ENCODE measurements at places on chromosomes 3 and 15.

DNA sequence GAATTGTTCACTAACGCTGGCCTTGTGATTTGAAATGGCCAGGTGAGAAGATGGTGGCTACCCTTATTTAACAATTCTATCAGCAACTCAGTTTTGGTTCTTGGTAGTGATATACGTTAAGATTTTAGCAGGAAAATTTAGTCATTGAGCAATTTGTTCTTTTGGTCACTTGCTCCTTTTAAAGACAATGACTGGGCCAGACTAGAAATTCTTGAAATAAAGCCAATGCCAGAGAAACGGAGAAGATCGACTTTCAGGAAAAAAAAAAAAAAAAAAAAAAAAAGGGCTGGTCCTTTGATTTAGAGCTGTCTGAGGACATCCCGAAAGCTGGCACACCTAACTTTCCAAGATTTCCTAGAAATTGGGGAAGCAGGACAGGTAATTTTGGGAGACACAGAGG lies 178.5 kb downstream of the FNDC3B start:
- no peak for DNase-seq

GRCh38 chr3:76402926-76403325 lies 617.6 kb upstream of the ZNF717 start:
- DNase-seq, result no peak

- DNase-seq, result no peak
Observed at GRCh38 chr3:195302431-195302830, 31.5 kb upstream of the XXYLT1 start.

GRCh38 chr15:89186803-89187202 lies 34.6 kb downstream of the RLBP1 start:
- DNase-seq, result no peak

- DNase-seq, result no peak
Observed at GRCh38 chr3:141728355-141728892, 9.7 kb upstream of the RNF7 start.

GRCh38 chr3:143329567-143330211 lies 210.1 kb downstream of the CHST2 start:
- DNase-seq, result no peak

- DNase-seq, result peak; percentile 62
Observed at GRCh38 chr3:119627461-119627860, 29.8 kb downstream of the PLA1A start.

GRCh38 chr3:88003115-88003755 lies 55.6 kb downstream of the CGGBP1 start:
- no peak for DNase-seq

DNA sequence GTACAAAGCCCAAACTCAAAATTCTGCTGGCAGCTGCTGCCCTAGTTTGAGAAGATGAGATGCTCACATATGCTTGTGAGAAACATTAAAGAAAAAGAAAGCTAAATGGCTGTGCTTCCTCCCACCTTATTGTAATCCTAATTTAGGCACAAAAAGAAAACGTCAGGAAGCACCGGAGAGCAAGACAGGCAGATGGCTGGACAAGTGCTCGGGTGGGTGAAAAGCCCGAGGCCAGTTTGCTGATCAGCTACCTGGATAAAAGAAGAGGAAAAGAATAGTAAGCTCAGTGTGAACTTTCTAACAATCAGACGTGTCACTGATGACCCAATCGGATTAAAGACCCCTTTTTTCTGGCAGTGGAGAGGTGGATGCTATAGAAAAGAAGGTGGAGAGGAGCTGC lies 368.0 kb upstream of the ATP10A start:
- no peak for DNase-seq

- peak; percentile 28 for DNase-seq
Observed at GRCh38 chr3:13197795-13198194, 124.6 kb upstream of the IQSEC1 start.

- no peak for DNase-seq
Observed at GRCh38 chr3:43915546-43915945, 224.8 kb downstream of the ABHD5 start.

- DNase-seq, result no peak
Observed at GRCh38 chr15:90701048-90701447, 16.1 kb upstream of the BLM start.

GRCh38 chr3:192408647-192409200 lies 318.6 kb downstream of the FGF12 start:
- no peak for DNase-seq

- no peak for DNase-seq
Observed at GRCh38 chr15:58865425-58865880, 68.0 kb downstream of the SLTM start.

DNA sequence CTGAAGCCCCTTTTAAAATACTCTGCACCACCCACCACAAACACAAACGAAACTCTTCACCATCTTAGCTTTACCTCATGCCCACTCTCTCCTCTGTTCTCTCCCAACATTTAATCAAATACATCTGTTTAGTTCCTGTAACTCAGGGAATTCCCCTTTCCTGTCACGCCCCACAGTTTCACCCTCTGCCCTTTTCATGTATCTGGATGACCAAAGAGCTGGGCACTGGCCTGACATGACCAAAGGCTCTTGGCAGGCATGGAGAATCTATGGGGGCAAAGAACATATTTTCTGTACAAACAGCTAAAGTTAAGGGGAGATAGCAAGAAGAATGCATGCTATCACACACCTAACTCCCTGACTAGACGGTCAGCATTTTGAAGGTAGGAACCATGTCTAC lies 270.0 kb downstream of the TBL1XR1 start:
- no peak for DNase-seq

GRCh38 chr3:41001556-41001955 lies 197.7 kb upstream of the CTNNB1 start:
- no peak for DNase-seq

GRCh38 chr15:77516786-77517185 lies 96.1 kb downstream of the HMG20A start:
- DNase-seq, result no peak

- no peak for DNase-seq
Observed at GRCh38 chr3:50269460-50269859, 513 bp downstream of the SEMA3B start.

GRCh38 chr3:184656829-184657681 lies 54.8 kb downstream of the MAGEF1 start:
- DNase-seq, result no peak

DNA sequence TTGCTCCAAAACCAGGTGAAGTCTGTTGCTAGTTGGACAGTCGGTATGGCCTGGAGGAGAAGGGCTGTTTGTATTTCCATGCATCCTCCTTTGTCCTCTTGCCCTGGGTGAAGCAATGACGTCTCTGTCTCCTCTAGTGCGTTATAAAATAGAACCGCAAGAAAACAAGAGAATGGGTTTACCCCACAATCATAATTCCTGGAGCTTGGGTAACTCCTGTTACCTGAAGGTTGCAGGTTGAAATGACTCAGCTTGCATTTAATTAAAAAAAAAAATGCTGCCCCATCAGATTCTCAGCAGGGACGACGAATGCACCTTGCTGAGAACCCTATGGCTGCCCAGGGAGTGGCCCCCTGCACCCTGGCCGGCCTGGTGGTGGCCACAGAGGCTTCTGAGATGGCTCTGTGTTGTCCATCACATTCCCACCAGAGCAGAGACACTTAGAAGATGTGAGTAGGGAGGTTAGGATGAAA lies 228.2 kb upstream of the BHLHE40 start:
- no peak for DNase-seq

GRCh38 chr3:70737666-70738290 lies 425.3 kb upstream of the MDFIC2 start:
- no peak for DNase-seq

GRCh38 chr15:29086891-29087290 lies 182.7 kb downstream of the NSMCE3 start:
- no peak for DNase-seq

GRCh38 chr3:46112296-46112695 lies 85.0 kb upstream of the XCR1 start:
- no peak for DNase-seq

DNA sequence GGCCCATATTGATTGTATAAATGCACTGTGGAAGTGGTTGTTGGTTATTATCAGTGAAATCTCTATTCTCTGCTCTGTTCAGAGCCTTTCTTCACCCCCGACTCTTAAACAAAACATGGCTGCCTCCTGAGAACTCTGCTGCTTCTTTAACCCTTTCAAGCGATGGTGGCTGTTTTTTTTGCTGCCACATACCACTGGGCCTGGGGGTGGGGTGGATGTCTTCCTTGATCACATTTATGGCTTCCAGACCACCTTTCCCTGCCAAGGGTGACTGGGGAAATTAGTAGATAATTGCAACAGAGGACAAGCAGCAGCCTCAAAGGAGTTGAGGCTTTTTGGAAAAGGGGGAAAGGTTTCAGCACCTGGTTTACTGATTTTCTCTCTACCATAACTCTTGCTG lies 32.8 kb downstream of the YEATS2 start:
- no peak for DNase-seq

DNA sequence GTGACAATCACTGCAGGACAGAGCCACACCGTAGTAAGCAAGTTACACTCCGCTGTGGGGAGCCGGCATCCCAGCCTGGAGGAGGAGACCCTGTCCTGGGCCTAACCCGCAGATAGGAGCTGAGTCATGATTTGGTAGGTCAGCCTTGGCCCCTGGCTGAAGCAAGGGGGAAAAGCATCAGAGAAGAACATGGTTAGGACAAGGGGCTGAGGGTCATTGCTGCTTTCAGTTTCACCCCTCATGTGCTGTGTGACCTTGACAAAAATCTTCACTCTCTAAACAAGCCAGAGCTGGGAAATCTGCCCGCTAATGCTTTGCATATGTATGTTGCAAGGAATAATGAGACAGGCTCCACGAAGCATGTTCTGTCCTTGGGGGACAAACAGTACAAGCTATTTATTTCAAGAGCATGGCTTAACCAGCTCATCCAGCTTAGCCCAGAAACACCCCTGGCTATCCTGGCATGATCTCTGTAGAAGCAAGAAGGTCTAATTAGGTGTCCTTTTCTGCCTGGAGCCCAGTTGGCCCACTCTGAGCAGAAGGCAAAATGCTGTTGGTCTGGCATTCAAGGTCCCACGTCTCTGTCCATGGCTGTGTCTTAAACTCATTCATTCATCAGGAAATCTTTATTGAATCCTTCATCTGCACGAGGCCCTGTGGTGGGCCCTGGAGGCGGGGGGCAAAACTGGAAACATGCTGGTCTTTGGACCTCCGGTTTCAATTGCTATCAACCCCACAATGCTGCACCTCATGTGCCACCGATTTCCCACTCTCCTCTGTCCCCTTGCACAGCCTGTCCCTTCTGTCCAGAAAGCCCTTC lies 221.3 kb upstream of the LYSMD4 start:
- DNase-seq, result no peak

DNA sequence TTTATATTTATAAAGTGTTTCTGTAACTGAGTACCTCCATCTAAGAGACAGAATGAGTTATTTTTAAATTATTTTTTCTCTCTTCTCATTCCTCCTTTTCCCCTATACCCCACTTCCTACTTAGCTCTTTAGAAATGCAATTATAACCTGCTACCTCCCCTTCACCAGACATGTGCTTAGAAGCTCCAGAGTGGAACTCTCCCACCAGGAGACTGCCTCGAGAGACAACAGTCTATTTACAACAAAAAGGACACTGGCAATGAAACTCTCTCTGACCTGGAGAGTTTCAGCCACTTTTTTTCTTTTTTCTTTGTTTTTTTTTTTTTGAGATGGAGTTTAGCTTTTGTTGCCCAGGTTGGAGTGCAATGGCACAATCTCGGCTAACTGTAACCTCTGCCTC lies 109.4 kb upstream of the PLXND1 start:
- no peak for DNase-seq

GRCh38 chr15:72160696-72161245 lies 36.8 kb downstream of the GRAMD2A start:
- no peak for DNase-seq

- peak; percentile 79 for DNase-seq
Observed at GRCh38 chr15:65841121-65841930, 28.0 kb upstream of the RAB11A start.

- no peak for DNase-seq
Observed at GRCh38 chr3:79161941-79162340, 605.9 kb downstream of the ROBO1 start.

GRCh38 chr15:83890587-83890986 lies 236.7 kb downstream of the ADAMTSL3 start:
- DNase-seq, result no peak

- DNase-seq, result no peak
Observed at GRCh38 chr3:157282261-157283191, 122.6 kb upstream of the CCNL1 start.

DNA sequence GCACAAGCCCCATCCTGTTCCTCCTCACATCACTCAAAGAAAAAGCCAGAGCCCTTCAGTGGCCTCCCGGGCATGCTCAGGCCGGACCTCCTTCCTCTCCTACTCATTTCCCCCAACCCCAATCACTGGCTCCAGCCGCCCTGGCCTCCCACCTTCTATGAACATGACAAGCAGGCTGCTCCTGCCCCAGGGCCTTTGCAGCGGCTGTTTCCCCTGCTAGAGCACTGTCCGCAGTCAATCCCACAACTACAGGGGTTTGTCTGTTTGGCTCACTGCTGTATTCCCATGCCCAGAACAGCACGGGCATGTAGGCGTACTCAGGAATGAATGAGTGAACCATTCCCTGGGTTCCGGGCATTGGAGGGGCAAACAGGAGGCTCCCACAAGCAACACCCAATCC lies 139.8 kb upstream of the PRR20G start:
- no peak for DNase-seq

GRCh38 chr3:196642434-196642833 lies 2.9 kb downstream of the NRROS start:
- no peak for DNase-seq

- peak; percentile 74 for DNase-seq
Observed at GRCh38 chr3:126746395-126747177, 42.5 kb downstream of the CHCHD6 start.

GRCh38 chr15:89199746-89200145 lies 21.6 kb downstream of the RLBP1 start:
- DNase-seq, result no peak

- no peak for DNase-seq
Observed at GRCh38 chr15:65991721-65992483, 122.6 kb downstream of the RAB11A start.

- no peak for DNase-seq
Observed at GRCh38 chr3:112486811-112487505, 12.3 kb downstream of the BTLA start.

DNA sequence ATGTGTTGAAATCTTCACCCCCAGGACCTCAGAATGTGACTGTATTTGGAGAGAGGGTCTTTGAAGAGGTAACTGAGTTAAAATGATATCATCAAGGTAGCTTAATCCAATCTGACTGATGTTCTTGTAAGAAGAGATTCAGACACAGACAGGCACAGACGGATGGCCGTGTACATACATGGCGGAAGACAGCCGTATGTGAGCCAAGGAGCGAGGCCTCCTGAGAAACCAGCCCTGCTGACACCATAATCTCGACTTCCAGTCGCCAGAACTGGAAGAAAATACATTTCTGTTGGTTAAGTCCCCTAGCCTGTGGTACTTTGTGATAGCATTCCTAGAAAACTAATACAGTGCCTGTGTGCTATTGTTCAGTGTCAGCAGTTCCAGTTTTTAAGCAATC lies 73.6 kb downstream of the APBA2 start:
- no peak for DNase-seq

DNA sequence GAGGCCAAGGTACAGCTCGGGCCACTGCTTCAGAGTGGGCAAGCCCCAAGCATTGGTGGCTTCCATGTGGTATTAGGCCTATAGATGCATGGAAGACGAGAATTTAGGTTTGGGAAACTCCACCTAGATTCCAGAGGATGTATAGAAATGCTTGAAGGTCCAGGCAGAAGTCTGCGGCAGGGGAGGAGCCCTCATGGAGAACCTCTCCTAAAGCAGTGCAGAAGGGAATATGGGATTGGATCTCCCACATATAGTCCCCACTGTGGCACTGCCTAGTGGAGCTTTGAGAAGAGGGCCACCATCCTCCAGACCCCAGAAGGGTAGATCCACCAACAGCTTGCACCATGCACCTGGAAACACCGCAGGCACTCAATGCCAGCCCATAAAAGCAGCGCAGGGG lies 48.1 kb upstream of the XXYLT1 start:
- no peak for DNase-seq
